Fibroblast of lung (primary cell): ENCODE measurements at places on chromosomes 3 and 15. TPM values are rescaled to one million over a fixed set of nuclear protein-coding genes. Genes with fewer than 3 reads are reported as not detected.

The C3orf85 gene
- polyA plus RNA-seq: not detected in 2 replicates

The NMNAT3 gene
- polyA plus RNA-seq: 0.16 and 0.68 TPM in 2 replicates

The NRROS gene
- 0.08 and 0.43 TPM in 2 replicates for polyA plus RNA-seq

The SEMA3G gene
- polyA plus RNA-seq: 0.02 TPM in 1 of 2 replicates, not detected in the other

The COL8A1 gene
- polyA plus RNA-seq: 108 and 215 TPM in 2 replicates

The GPR176 gene
- polyA plus RNA-seq: 99.9 and 124 TPM in 2 replicates

The NANOGP8 gene
- polyA plus RNA-seq: not detected in 2 replicates

The CTXND1 gene
- polyA plus RNA-seq: 0.01 and 0.02 TPM in 2 replicates

The MCF2L2 gene
- 0.05 and 0.08 TPM in 2 replicates for polyA plus RNA-seq

The MKRN3 gene
- polyA plus RNA-seq: 0.14 TPM in 1 of 2 replicates, not detected in the other

The IL1RAP gene
- 11.4 and 12.6 TPM in 2 replicates for polyA plus RNA-seq

The UCN2 gene
- 0.07 and 0.27 TPM in 2 replicates for polyA plus RNA-seq

The SGO1 gene
- 2.4 and 7.4 TPM in 2 replicates for polyA plus RNA-seq

The TMEM43 gene
- 116 and 180 TPM in 2 replicates for polyA plus RNA-seq

The PDE8A gene
- polyA plus RNA-seq: 21.6 and 26.3 TPM in 2 replicates

The GMPS gene
- 93.3 and 99.9 TPM in 2 replicates for polyA plus RNA-seq

The IL12A gene
- 5.5 and 7.1 TPM in 2 replicates for polyA plus RNA-seq

The CACNA2D2 gene
- polyA plus RNA-seq: 0.02 and 0.06 TPM in 2 replicates

The RTP2 gene
- not detected in 2 replicates for polyA plus RNA-seq

The RETNLB gene
- polyA plus RNA-seq: not detected in 2 replicates

The IL16 gene
- polyA plus RNA-seq: 0.96 and 1.3 TPM in 2 replicates

The ARNT2 gene
- polyA plus RNA-seq: 29.5 and 61.2 TPM in 2 replicates

The AMOTL2 gene
- 68.9 and 97.0 TPM in 2 replicates for polyA plus RNA-seq

The HHATL gene
- not detected in 2 replicates for polyA plus RNA-seq

The GPR160 gene
- 0.56 and 0.58 TPM in 2 replicates for polyA plus RNA-seq
